ENCODE measurements at places on chromosomes 5 and 9. TPM values are rescaled to one million over a fixed set of nuclear protein-coding genes. Genes with fewer than 3 reads are reported as not detected.

DNA sequence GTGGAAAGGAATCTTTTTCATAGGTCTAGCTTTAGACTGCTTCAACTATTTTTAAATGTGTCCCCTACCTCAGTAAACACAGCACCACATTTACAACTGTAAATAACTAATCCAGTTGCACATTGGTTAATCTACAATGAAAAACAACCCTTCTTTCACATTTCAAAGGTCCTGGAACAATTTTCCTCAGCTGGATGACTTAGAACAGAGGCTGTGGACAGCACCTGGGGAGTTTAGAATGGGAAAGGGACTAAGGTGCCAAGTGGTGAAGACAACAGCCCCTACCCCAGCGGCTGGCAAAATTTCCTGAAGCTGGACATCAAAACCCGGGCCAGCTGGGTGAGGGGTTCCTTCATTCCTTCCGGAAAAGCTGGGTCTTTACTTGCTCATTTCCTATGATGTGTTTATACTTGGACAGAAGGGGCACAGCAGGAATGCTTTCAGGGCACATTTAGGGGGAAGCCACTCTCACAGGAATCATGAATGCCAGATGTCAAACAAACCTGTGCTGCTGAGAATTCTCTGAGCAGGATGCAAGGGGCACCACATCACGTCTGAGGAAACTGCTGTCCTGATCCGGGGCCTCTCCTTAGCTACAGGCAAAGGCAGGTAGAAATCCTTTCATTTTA, 158.3 kb downstream of the NR2F1-AS1 start:
- no peak for DNase-seq

ADAMTS2 gene
- 141 TPM for total RNA-seq

DNA sequence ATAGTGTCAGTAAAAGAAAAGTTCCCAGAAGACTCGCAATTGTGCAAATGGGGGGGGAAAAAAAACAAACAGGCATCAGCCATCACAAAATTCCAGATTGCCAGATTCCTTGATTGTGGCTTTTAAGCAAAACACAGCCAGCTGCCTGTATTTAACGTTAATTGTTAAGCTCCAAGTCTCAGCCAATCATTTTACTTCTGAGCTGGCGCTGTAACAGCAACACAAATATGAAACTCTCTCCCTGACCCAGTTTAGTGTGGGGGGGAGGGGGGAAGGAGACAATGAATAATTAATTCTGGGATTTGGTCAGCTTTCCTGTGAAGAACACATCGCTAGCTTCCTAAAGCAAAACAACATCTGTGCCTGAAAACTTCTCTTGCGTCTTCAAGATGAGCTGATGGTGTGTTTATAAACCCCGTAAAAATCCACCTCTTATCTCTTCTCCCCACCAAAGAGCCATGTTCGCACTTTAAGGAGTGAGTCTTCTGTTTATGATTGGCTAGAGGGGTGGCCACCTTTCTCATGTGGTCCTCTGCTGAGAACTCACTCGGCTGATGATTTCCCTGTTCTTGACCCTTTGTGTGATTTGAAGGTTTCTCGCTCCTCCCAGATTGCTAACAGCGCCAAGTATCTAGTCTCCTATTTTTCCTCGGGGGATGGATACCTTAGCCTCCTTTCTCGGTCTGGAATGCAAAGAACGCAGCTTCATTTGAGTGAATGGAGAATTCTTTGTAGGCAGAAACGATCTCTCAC, 160.2 kb upstream of the DAPK1 start:
- DNase-seq, result no peak

CBY3 gene
- not detected for total RNA-seq

GRCh38 chr5:95957561-95958203, 4.0 kb downstream of the ELL2 start:
- no peak for DNase-seq

MYMK gene
- total RNA-seq, result not detected

CDC37L1 gene
- 17.0 TPM for total RNA-seq

Measured in MG63 (cell line).